Calu3 (cell line): ENCODE measurements at places on chromosomes 16 and 17. TPM values are rescaled to one million over a fixed set of nuclear protein-coding genes. Genes with fewer than 3 reads are reported as not detected.

DNA sequence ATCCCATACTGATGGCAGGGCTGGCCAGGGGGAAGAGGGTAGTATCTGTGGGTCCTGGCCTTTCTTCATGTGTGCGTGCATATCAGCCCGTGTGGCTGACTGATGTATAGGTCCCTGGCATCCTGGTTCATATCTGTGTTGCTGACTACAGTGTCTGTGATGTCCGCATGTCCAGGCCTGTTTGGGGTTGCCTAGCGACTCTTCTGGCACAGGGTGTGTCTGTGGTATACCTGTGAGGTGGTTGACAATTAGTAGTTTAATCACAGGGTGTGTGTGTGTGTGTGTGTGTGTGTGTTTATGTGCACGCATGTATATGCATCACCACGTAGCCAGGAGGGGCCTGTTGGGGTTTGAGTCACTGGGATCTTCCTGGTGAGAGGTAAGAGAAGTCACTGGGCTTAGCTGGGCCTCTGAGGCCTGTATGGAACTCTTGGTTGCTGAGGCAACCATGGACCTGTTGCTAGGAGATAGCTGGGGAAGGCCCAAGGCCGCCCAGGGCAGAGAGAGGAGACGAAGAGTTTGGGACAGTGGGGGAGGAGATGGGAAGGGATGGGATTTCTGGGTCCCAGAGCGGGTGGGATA is 603 bp upstream of the TMEM95 start:
- no peak for DNase-seq
- no peaks in the 10 kb centered on the region for H3K27me3 ChIP-seq
- peaks cover 20% of the 10 kb centered on the region for H3K4me1 ChIP-seq
- peak overlapping the region; percentile 20 for H3K27ac ChIP-seq
- H3K4me3 ChIP-seq = no peak overlapping the region
- peaks cover 35% of the 10 kb centered on the region for H3K36me3 ChIP-seq

GRCh38 chr16:19984135-19984534 is 89.6 kb downstream of the GPR139 start:
- H3K4me1 ChIP-seq = no peaks in the 10 kb centered on the region
- H3K36me3 ChIP-seq = no peaks in the 10 kb centered on the region
- no peak overlapping the region for H3K4me3 ChIP-seq
- H3K27me3 ChIP-seq = peaks cover 84% of the 10 kb centered on the region
- H3K27ac ChIP-seq = no peak overlapping the region
- DNase-seq = no peak

DNA sequence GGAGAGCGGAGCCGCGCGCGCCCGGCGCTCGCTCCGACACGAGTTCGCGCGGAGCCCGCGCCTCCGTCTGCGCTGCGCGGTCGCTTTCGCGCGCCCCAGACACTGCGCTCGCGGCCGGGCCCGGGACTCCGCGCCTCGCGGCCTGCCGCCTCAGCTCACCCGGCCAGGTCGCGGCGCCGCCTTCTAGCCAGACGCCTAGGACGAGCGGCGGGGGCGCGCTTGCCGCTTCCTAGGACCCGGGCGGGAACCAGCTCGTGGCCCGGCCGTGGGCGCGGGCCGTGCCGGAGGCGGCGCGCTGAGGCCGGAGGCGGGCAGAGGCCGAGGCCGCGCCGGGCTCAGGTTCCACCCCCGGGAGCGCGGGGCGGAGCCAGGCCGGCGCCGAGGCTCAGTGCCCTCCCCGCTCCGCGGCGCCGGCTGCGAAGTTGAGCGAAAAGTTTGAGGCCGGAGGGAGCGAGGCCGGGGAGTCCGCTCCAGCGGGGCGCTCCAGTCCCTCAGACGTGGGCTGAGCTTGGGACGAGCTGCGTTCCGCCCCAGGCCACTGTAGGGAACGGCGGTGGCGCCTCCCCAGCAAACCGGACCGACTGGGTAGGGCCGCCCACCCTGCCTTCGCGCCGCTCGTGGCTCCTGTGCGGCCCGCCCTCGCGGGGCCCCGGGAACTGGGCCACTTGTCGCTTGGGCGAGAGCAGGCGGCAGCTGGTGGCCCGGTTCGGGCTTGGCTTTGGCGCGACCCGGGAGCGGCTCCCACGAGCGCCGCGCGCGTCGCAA is at the start of gene SPHK1:
TSS of gene SPHK1 (plus strand) at position 388 of the 765 bp plus-strand sequence. CDS start 1,036 bp downstream, outside the sequence.
- no peaks in the 10 kb centered on the region for H3K4me1 ChIP-seq
- peak within 1 kb of the TSS; percentile 71 for H3K4me3 ChIP-seq
- H3K27ac ChIP-seq = no peak within 1 kb of the TSS
- peaks cover 14% of the 10 kb centered on the region for H3K27me3 ChIP-seq

- peak; percentile 85 for DNase-seq
- H3K27me3 ChIP-seq = peaks cover 42% of the 10 kb centered on the region
- no peaks in the 10 kb centered on the region for H3K36me3 ChIP-seq
- no peak overlapping the region for H3K4me3 ChIP-seq
Observed at GRCh38 chr16:85420501-85421337, 192.4 kb upstream of the GSE1 start.

DNA sequence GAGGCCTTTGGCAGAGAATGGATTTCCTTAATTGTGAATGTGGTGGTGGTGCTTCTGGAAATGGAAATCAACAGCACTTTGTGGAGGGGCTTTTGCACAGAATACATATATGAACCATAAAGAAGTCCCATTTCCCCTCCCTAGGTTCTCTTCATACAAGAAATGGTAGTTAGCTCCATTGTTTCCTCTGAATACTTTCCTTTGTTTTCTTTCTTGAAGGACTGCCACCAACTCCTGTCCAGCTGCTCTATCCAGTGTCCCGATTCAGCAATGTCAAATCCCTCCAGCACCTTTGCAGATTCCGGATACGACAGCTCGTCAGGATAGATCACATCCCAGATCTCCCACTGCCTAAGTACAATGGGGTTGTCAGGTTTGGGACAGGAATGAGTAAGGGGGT is 33.2 kb upstream of the ARHGAP23 start:
- DNase-seq = no peak
- H3K36me3 ChIP-seq = peaks cover 18% of the 10 kb centered on the region
- no peaks in the 10 kb centered on the region for H3K27me3 ChIP-seq
- no peaks in the 10 kb centered on the region for H3K4me1 ChIP-seq
- H3K4me3 ChIP-seq = no peak overlapping the region
- H3K27ac ChIP-seq = no peak overlapping the region

DNA sequence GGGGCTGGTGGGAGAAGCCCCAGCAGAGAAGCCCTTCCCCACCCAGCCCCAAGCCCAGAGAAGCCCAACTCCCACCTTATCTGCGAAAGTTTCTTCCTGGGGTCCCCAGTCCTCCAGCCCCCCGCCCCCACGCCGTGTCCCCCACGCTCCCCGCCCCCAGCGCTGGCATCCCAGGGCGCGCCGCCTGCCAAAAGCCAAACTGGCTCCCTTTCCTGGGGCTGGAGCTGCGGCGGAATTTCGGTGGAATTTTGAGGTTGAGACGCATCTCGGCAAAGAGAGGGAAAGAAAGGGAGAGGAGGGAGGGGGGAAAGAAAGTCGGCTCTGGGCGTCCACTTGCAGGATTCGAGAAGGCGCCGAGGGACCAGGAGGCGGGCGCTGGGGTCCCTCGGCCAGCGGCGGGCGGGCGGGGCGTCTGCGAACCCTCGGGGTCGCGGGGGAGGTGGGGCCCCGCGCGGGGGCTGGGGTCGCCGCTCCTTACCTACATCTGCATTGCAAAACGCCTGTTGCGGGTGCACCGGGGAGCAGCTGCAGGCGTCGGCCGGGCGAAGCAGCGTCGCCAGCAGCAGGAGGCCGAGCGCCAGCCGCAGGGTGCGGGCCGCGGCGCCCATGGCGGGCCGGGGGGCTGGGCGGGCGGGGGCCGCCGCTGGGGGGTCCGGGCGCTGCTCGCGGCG is 571 bp downstream of the TIMP2 start:
- peak overlapping the region; percentile 73 for H3K4me3 ChIP-seq
- DNase-seq = no peak
- peak overlapping the region; percentile 84 for H3K27ac ChIP-seq
- H3K36me3 ChIP-seq = peaks cover 51% of the 10 kb centered on the region
- peaks cover 50% of the 10 kb centered on the region for H3K4me1 ChIP-seq

DNA sequence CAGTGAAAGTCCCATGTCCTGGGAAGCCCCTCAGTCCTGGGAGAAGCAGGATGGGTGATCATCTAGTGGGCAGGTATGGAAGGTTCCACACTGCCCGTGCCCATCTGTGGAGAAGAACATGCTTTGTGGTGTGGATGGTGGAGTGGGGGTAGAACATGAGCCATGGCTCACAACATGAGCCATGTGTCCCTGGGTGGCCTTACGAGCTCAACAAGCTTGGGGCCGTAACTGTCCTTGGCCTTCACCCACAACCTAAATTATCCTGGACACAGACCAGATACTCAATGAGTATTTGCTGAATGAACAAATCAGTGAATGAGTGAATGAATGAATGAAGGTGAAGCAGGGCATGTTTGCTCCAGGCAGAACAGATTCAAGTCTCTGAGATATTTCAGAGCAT is 13.5 kb downstream of the SOX8 start:
- H3K36me3 ChIP-seq = peaks cover 5% of the 10 kb centered on the region
- H3K4me3 ChIP-seq = no peak overlapping the region
- DNase-seq = no peak

GRCh38 chr17:76867578-76868175 is 527 bp upstream of the MGAT5B start:
- H3K27me3 ChIP-seq = peaks cover 52% of the 10 kb centered on the region
- H3K27ac ChIP-seq = no peak overlapping the region
- H3K36me3 ChIP-seq = peaks cover 16% of the 10 kb centered on the region
- no peak for DNase-seq
- H3K4me3 ChIP-seq = peak overlapping the region; percentile 53

- H3K27me3 ChIP-seq = no peaks in the 10 kb centered on the region
- no peak for DNase-seq
- H3K4me1 ChIP-seq = peaks cover 16% of the 10 kb centered on the region
- no peak overlapping the region for H3K4me3 ChIP-seq
- no peak overlapping the region for H3K27ac ChIP-seq
- peaks cover 5% of the 10 kb centered on the region for H3K36me3 ChIP-seq
Observed at GRCh38 chr16:15990902-15991301, 41.5 kb downstream of the ABCC1 start.

DNA sequence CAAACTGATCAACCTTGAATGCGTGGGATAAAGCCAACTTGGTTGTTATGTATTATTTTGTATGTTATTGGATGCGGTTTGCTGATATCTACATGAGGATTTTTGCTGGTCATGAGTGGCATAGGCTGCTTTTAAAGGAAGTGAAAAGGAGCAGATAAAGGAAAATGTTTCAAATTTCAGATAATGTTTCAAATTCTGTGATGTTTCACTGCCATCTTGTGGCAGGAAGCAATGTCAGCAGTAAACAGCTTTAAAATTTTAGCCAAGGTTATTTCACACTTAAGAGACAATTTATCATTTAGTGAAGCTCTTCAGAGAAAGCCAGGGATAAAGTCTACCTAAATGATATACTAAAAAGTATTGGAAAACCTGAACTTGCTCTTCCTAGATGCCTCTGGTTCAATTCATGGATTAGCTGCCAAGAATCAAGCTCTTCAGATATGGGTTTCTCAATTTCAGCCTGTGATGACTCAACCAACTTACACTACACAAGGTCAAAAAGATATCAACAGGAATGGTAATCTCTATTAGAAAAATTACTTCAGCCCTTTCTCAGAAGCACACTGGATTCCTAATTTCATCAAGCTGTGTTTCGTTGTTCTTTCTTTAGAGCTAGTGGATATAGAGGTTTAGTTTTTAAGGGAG is 136.0 kb upstream of the C17orf78 start:
- H3K27ac ChIP-seq = no peak overlapping the region
- peaks cover 66% of the 10 kb centered on the region for H3K36me3 ChIP-seq
- no peak for DNase-seq
- peaks cover 11% of the 10 kb centered on the region for H3K4me1 ChIP-seq
- H3K27me3 ChIP-seq = no peaks in the 10 kb centered on the region

DNA sequence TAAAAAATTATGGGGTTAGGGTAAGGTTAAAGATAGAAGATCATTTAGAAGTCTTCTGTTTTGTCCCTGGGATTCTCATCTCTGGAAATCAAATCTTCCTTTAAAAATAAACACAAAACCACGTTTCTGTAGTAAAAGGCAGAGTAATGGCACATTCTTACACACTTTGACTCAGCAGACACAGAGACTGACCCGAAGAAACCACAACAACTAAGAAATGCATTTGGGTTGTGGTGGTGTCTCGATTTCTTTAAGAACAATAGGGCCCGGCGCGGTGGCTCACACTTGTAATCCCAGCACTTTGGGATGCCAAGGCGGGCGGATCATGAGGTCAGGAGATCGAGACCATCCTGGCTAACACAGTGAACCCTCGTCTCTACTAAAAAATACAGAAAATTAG is 54.9 kb upstream of the MYH10 start:
- DNase-seq = no peak
- H3K27ac ChIP-seq = no peak overlapping the region
- no peaks in the 10 kb centered on the region for H3K4me1 ChIP-seq
- H3K36me3 ChIP-seq = no peaks in the 10 kb centered on the region
- H3K27me3 ChIP-seq = peaks cover 29% of the 10 kb centered on the region
- H3K4me3 ChIP-seq = no peak overlapping the region

- H3K4me3 ChIP-seq = no peak overlapping the region
- no peaks in the 10 kb centered on the region for H3K27me3 ChIP-seq
- no peaks in the 10 kb centered on the region for H3K4me1 ChIP-seq
- no peak for DNase-seq
- H3K36me3 ChIP-seq = peaks cover 25% of the 10 kb centered on the region
Observed at GRCh38 chr17:77189148-77189547, 48.4 kb downstream of the SEC14L1 start.

- no peaks in the 10 kb centered on the region for H3K4me1 ChIP-seq
- no peak overlapping the region for H3K27ac ChIP-seq
- H3K4me3 ChIP-seq = no peak overlapping the region
- no peak for DNase-seq
Observed at GRCh38 chr16:24102209-24102660, 153.9 kb upstream of the CACNG3 start.

GRCh38 chr17:47694581-47695428 is 844 bp downstream of the TBKBP1 start:
- H3K4me1 ChIP-seq = peaks cover 26% of the 10 kb centered on the region
- no peak for DNase-seq
- peak overlapping the region; percentile 68 for H3K27ac ChIP-seq
- H3K27me3 ChIP-seq = peaks cover 48% of the 10 kb centered on the region

DNA sequence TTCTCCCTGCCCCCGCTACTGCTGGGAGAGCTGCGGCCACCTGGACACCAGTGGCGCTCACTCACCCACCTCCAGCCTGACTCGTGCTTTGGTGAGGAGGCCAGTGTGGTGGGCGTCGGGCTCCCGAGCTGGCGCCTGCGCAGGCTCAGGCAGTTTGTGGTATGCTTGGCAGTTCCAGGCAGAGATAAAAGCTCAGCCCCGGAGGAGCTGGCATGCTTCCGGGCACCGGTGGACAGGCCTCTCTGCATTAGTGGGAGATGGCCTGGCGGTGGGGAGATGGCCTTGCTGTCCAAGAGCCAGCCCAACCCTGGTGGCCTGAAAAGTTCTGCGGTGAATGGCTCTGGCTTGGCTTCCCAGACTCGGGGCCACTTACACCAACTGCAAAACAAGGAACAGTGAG is 4.1 kb downstream of the ADGRG1 start:
- H3K4me1 ChIP-seq = peaks cover 68% of the 10 kb centered on the region
- H3K36me3 ChIP-seq = peaks cover 53% of the 10 kb centered on the region
- no peak overlapping the region for H3K4me3 ChIP-seq
- no peaks in the 10 kb centered on the region for H3K27me3 ChIP-seq
- DNase-seq = no peak
- no peak overlapping the region for H3K27ac ChIP-seq

GRCh38 chr17:31062346-31062745 is 32.4 kb upstream of the NF1 start:
- H3K4me1 ChIP-seq = peaks cover under 1% of the 10 kb centered on the region
- no peak for DNase-seq
- H3K4me3 ChIP-seq = no peak overlapping the region

GRCh38 chr17:45708707-45709290 is 75.3 kb upstream of the CRHR1 start:
- H3K4me1 ChIP-seq = peaks cover 38% of the 10 kb centered on the region
- no peaks in the 10 kb centered on the region for H3K36me3 ChIP-seq
- no peak overlapping the region for H3K27ac ChIP-seq

Gene AXIN2
- 0.45 and 0.49 TPM in 2 replicates for total RNA-seq

Gene CWC25
- 77.8 and 78.9 TPM in 2 replicates for total RNA-seq

Gene CA7
- not detected in 2 replicates for total RNA-seq

Gene NPTX1
- 0.20 and 0.21 TPM in 2 replicates for total RNA-seq

Gene SLX1A
- 45.0 and 71.1 TPM in 2 replicates for total RNA-seq

Gene GAST
- not detected in 2 replicates for total RNA-seq

Gene KCNJ2
- total RNA-seq = not detected in 2 replicates

Gene TRIM72
- total RNA-seq = not detected in 2 replicates
